ENCODE measurements at places on chromosomes 2 and 18.
A peak's percentile ranks its signal among the peaks of the same experiment; 100 is the strongest.

DNA sequence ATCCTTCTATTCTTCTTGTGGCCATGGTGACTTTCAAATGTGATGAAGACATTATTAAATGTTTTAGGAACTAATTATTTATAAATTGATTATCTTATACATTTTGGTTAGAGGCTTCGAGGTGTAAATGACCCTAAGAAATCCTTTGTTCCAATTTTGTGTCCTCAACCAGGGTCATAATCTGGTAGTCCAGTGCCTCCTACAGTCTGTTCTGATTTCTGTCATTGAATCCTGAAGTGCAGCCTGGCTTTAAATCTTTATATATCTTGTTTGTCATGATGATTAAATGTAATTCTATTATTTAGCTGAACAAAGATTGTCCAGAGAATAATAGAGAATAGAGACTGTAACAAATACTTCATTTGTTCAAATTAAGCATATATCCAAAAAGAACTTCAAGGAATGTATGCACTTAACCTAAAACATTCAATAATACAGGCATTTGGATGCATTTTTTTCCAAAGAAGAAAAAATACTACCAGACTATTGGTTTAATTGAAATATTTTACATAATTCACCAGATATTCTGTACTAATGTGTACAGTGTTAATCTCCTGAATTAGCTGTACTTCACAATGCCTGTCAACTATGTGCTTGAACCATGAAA lies 89.8 kb downstream of the PRPF40A start:
- no peak for DNase-seq

DNA sequence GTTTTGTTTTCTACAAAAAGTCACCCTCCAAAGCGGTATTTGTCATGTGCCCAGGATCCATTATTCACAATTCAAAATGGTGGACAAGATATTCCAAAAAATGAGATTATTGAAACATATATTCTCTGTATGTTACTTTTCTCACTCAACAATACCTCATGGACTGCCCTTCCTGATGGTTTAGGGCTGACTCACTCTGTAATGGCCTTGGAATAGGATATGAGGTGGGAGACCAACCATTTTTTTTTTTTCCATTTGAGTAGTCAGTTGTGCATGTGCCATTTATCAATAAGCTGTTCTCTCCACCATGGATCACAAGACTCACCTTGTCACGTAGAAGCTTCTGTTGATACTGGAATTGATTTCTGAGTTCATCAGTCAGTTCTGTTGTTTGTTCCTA lies 64.5 kb downstream of the LYPD6 start:
- DNase-seq = no peak

GRCh38 chr2:219792446-219792845 lies 165.0 kb downstream of the SLC4A3 start:
- DNase-seq = no peak

- DNase-seq = no peak
These were observed 103.0 kb downstream of the AP1S3 start for GRCh38 chr2:223734346-223734745.

DNA sequence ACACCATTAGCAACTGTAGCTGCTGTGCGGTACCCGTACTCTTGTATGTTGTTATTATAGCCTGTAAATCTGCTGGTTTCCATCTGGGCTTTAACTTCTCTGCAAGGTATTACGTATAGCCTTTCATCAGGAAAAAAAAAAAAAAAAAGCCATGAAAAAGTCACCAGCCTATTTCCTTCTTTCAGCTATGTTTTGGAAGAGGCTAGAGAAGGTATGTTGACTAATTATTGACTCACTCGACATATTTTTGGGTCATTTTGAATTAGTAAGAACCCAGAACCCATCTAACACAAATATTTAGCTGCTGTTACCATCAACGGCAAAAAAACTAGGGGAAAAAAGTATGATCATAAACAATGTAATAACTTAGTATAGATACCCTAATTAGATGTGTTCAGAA lies 1395.6 kb downstream of the SUCLG1 start:
- DNase-seq = no peak

GRCh38 chr18:49170925-49171505 lies 220.2 kb upstream of the SMAD7 start:
- DNase-seq = no peak

DNA sequence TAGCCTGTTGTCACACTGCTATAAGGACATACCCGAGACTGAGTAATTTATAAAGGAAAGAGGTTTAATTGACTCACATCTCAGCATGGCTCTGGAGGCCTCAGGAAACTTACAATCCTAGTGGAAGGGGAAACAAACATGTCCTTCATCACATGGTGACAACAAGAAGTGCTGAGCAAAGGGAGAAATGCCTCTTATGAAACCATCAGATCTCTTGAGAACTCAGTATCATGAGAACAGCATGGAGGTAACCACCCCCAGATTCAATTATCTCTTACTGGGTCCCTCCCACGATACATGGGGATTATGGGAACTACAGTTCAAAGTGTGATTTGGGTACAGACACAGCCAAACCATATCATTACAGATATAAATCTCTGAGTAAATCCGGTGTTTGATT lies 148.7 kb downstream of the PRPF40A start:
- DNase-seq = no peak

DNA sequence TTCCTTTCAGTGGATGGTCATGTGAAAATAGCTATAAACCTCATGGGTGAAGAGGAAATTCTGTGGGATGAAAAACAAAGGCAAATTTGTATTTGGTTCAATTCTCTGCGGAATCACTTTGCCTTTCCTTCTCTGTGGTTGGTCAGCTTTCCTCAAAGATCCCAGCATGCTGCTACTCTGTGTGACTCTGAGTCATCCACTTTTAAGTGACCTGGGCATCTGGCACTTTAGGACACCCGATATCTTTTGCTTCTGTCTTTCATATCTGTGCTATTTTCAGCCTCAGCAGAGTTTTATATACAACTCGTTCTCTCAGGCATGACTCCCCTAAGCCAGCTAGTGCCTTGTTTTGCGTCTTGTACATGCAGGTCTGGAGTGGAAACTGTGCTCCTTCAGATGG lies 217.0 kb upstream of the PIEZO2 start:
- no peak for DNase-seq

- DNase-seq = no peak
These were observed 145.1 kb downstream of the PIEZO2 start for GRCh38 chr18:11004294-11004693.

- DNase-seq = no peak
These were observed 228.1 kb downstream of the RBM43 start for GRCh38 chr2:151033271-151034248.

DNA sequence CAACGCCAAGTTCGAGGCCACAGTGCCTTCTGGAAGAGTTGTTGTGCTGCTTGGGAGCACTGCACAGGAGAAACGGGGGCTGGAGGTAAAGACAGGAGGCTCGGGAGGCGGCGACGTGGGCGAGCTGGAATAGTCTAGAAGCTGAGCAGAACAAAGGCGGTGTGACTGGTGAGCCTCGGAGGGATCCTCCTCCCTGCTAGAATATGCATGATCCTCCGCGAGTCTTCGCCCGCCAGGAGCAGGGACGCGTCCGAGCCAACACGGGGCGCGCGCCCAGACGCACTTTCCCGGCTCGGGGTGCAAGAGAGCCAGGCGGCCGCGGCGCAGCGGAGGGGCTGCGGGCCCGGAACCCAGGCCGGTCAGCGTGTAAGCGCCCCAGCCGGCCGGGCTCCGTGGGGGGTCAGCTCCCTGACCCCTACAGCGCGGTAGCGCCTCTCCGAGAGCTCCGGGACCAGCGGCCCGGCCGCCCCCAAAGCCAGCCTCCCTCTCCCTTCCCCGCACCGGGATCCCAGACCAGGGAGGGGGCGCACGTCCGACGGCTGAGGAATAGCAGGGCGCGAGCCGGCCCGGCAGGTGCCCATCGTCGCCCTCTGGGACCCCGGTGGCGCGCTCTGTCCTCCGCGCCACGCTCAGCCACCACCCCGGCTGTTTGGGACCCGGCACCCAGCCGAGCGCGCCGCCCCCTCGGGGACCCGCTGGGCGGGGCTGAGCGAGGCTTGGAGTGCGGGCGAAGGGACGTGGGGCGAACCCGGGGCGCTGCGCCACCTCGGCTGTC lies 62.5 kb downstream of the GNAL start:
- no peak for DNase-seq

- DNase-seq = no peak
These were observed 54.6 kb downstream of the PRKCE start for GRCh38 chr2:45706033-45706432.

DNA sequence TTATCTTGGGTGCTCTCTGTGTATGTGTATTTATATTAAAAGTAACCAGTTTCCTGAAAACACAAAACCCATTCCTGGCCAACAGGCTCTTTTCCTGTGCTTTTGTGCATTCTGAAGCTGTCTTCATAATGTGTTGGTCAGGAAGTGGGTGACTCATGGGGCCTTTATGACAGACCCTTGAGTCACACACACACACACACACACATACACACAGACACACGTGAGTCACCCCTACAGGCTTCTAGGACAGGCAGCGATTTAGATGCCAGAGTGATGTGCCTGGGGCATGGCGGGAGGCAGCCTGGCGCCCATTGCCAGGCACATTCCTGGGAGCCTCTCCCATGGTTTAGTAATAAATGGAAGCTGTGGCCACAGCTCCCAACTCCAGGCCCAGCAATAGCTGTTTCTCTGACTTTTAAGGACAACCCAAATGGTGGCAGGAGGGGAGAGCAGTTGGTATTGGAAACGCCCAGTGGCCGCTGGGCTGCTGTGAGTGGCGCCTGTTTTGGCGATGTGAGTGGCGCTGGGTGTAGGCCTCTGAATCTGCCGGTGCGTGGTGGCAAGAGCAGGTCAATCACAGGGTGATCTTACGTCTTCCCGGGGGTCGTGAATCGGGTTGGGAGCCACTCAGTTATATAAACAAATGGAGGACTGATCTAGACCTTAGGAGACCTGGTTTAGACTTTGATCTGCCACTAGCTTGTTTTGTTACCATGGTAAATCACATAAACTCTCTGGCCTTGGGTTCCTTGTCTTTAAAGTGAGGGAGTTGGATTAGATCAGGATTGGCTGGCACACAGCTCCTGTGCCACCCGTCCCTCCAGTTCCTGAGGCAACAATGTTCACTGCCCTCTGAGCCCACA lies 150.7 kb upstream of the DLX2 start:
- peak; percentile 58 for DNase-seq

GRCh38 chr18:74286106-74286855 lies 5.5 kb downstream of the CYB5A start:
- no peak for DNase-seq

DNA sequence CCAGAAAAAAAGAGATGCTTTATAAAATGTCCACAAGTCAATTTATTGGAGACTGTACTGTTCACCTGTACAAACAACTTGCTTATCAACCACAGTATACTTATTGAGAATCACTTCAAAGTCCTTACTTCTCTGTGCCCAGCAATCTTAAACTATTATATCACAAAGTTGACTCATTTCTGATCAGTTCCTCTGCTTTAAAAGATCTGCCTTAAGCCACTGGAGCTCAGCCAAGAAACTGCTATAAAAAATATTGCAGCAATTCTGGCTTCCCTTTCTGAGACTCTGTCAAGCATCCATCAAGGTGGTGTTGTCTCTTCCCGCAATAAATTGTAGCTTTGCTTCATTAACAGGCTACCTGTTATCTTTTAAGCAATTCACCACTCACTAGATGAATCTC lies 375.2 kb upstream of the SPHKAP start:
- DNase-seq = no peak

DNA sequence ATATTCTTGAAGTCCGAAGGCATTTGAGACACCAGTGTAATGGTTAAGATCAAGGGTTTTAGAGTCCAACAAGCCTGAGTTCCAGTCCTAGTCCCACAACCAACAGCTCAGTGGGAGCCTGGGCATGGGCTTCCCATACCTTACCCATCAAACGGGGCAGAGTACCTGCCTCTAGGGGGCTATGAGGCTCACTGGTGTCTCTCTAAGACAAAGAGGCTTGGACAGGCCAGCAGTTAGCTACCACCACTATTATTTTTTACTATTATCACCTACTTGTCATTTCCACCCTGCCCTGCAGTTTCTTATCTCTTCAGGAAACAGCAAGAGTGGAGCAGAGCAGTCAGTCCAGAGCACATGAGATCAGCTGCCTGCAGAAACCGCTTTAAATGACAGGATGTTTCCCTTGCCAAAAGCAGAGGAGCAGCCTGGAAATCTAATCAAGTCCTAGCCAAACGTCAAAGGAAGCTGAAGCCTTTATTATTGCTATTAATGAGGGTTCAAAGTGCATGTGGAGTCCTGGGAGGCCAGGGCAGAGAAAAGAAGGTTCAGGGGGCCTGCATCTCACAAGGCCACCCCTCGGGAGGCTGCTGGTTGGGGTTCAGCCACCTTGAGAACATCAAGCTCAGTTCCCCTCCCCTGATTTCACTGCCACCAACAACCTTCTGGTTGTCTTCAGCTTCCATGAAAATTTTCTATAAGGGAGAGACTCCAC lies 66.6 kb downstream of the STPG4 start:
- DNase-seq = no peak

GRCh38 chr2:59449274-59449673 lies 1104.2 kb downstream of the BCL11A start:
- no peak for DNase-seq
